NCI-H2107 (cell line): ENCODE measurements at places on chromosomes 3 and 15.

DNA sequence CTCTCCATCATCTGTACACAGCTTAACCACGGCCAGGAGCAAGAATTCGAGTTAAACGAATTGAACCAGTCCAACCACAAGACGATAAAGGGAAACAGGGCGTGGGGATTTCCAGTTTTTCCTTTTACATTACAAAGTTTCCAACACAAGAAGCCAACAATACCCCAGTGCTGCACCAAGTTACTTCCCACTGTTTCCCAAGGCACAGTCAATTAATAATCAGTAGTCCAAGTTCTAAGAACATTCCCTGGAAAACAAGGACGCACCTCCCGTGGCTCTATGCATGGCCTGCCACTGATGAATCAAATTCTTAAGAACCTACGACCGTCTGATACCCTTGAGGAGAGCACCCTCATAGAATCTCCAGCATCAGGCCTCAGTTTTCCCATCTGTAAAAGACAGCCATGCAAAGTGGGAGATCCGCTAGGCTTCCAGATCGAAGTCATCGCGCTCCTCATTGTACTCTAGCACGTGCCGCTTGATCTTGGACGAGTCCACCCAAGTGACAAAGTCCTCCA, 774 bp downstream of the IMP3 start:
- no peak for DNase-seq

DNA sequence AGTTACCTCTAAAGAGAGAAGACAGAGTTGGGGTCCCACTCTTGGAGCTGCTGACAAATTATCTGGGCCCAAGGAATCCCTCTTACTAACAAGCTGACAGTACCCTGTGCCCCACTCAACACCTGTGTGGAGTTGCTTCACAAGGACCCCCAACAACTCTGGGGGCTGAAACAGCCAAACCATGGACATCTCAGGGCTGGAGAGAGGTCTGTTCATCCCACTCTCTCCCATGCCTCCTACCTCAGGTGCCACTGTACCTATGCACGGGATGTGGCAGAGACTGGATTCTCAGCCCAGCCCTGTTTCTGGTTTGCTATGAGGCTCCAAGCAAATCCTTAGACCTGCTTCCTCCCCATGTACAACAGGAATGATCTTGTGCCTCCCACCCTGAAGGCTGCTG, 101.7 kb downstream of the ETFA start:
- no peak for DNase-seq

DNA sequence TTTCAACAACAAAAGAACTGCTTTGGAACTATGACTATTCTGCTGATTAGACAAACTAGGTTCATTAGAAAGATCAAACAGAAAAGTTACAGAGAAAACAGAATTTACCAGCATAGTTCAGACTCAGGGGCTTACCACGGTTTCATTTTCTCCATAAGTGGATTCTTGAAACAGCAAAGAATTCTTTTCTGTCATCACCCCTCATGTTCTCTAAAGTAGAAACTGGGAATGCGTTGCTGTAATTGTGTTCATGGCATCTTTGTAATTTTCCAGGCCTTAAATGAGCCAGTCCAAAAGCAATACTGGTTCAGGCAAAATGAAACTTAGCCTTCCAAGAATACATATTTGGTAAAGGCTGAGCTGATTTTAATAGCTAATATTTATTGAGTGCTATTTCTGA, 287.8 kb downstream of the CHL1 start:
- no peak for DNase-seq

DNA sequence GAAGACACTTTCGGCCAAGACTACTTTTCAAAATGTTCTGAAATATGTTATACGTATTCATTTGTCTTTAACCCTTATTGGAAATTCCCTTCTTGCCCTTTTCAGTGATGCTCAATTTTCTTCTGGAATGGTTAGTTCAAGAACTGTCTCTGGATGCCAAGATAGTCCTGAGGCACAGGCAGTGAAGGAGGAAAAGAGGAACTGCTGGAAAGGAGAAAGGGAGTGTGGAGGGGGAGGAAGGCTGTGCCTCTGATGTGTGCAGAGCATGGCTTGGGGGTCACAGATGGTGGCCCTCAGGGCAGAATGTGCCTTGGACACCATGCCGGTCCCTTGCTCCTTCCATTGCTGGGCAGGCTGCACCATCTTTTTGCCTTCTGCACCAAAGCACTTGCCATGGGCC, 73.7 kb downstream of the CEP63 start:
- DNase-seq, result no peak

DNA sequence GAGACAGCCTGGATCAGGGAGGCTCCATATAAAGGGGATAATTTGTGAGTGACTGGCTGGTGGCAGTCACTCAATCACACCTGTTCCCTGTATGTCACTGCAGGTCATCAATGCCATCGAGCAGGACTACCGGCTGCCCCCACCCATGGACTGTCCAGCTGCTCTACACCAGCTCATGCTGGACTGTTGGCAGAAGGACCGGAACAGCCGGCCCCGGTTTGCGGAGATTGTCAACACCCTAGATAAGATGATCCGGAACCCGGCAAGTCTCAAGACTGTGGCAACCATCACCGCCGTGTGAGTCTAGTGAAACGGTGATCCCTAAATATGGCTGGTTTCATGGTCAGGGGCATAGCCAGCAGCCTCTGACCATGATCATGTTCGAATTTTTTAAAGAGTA, 453.2 kb downstream of the EPHB1 start:
- no peak for DNase-seq

GRCh38 chr3:127053450-127053849, 70.5 kb downstream of the PLXNA1 start:
- DNase-seq, result no peak

DNA sequence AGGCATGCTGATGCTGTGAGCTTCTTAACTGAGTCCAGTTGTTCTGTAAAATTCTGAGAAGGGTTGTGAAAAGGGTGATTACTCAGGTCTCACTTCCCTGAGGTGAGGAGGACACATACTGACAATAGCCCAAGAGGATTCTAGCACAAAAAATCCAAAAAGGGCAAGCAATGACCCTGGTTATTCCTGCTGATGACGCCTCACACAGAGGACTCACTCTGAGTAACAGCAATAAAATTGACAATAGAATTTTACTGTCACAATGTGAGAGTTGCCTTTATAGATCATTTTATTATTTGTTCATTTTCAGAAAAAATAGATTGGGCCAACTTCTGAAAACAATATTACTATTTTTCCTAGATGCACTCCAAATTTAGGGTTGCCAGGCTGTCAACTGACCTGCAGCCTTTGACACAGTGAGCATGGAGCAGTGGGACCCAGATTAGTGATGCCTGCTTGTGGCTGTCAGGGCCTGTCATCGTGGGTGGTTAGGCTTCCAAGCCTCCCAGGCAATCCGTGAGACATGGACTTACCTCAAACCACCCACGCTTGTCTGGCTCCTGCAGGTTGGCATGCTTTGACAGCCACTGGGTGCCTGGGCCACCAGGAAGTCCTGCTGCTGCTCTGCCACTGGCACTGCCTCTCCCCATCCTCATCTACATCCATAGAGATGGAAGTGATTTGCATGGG, 396.0 kb upstream of the THBS1 start:
- DNase-seq, result no peak

DNA sequence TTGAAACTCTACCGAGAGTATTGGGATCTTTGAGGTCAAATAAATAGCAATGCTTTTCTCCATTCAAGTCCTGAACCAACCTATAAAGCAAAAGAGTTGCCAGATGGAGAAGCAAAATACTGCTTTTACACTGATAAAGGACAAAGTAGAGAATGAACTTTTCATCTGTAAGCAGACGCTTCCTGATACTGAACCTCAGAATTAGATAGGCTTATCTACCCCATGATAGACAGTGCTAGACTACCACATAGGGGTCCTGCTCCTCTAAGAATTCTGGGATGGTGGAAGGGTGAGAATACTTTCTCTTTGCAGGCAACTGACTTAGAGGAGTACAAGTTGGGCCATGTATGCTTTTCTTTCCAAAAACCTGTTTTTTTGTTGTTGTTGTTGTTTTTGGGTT, 9.5 kb downstream of the SAXO2 start:
- no peak for DNase-seq

DNA sequence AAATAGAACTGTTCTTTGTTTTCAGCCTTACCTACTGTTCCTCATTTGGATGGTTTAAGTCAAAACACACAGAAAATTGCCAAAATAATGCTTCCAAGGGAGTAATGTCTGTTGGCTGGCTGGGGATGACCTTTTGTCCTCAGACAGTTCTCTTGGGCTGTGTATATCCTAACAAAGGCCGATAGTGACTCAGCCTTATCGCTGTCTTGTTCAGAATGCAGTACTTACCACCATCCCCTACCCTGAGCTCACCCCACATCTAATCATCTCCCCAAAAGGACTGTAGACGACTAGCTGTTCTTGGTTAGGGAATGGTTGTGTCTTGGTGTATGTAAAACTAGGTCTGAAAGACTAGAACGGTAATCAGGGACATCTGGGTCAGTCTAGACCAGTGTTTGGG, 35.0 kb downstream of the RAB11A start:
- DNase-seq, result no peak

DNA sequence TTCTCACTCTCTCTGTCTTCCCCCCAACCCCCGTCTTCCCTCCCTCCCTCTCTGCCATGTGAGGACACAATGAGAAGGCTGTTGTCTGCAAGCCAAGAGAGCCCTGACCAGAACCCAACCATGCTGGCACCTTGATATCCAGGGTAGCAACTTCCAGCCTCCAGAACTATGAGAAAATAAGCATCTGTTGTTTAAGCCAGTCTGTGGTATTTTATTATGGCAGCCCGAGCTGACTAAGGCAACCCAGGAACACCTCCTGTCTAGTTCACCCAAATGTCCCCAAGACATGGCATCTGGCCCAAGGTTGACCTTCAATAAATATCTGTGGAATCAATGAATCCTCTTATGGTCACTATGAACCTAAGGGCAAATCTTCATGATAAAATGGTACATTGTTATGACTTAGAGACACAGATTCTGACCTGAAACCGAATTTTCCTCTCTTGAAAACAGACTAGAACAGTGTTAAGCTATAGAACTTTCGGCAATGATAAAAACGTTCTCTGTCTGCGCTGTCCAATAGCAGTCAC, 26.5 kb downstream of the RFTN1 start:
- no peak for DNase-seq

DNA sequence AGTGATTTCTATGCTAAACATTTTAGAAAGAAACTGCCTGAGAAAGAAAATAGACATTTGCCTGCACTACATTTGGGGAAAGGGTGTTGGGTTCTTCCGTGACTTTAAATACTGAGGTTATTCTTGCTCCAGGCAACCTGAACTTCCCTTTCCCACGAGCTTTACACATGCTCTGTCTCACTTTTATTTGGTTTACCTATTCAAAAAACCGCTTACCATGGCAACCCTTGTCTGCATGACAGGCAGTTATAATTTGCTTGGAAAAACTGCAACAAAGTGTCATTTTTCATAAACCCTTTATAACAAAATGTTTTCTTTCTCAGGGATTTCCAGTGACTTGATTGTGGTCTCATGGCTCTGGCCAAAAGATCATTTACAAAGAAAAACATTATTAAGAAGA, 416.3 kb upstream of the MEIS2 start:
- no peak for DNase-seq

- DNase-seq, result no peak
These were observed 80.6 kb downstream of the ADAMTSL3 start for GRCh38 chr15:83734487-83734886.

DNA sequence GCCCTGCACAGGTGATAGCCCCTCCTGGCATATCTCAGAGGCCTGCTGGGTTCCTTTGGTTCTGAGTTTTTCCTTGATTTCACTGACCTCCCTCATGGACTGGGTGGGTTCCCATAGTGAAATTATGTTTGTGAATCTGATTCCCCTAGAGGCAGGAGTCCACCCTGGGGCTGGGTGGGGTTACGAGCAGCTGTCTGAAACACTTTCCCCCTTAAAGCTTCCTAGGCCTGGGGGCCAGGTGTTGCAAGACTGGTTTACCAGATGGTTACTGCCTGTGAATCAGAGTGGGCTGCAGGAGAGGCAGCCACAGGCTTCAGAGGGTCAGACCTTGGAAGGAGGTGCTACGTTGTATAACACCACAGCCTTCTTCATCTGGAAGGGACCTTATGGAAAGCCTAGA, 34.3 kb downstream of the IL20RB start:
- DNase-seq, result no peak

- DNase-seq, result no peak
These were observed 6.8 kb upstream of the ADPGK start for GRCh38 chr15:72790302-72790910.

DNA sequence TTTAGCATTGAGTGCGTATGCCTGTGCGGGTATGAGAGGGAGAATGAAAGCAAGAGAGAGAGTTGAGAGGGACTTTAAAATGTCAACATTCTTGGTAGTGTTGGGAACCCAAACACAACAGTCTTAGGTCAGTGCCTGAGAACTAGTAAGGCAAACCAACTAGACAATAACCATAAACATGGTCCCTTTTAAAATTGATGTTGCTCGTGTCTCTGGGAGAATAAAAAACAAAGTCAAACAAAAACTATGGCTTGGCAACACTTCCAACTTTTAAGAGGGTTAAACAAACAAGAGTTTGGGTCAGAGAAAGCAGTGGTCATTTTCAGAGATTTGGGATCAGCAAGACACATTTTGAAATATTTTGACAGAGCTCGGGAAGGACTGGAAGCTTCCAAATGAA, 146.7 kb upstream of the THBS1 start:
- no peak for DNase-seq

GRCh38 chr3:172716476-172716875, 5.6 kb upstream of the NCEH1 start:
- no peak for DNase-seq

DNA sequence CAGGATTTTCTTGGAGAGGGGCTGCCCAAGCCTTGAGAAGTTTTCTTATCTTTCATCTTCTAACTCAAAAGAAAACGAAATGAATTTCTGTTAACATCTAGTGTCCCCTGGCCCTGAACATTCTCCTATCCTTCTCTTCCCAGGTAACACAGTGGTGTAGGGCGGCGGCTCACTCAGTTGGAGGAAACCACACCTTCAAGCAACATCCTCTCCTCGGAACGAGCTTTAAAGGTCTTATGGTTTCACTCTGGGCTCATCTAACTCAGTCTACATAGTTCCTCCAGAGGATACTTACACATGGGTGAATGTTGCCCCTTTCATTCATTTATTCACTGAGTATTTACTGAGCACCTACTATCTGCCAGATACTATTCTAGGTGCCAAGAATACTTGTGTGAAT, 31.0 kb upstream of the KLHL6 start:
- no peak for DNase-seq

DNA sequence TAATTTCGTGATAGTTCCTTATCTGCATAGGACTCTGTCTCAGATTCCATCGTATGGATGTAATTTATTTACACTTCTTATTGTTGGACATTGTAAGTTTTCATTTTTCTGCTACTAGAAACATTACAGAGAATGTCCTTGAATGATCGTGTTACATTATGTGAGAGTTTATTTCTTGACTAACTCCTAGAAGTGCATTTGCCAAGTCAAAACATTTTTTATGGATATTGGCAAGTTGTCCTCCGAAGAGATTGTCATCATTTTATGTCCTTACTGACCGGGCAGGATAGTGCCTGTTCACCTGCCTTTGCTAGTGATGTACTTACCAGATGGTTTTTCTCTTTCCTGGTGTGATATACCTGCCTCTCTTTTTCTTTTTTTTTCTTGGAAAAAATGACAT, 13.4 kb downstream of the ASB7 start:
- no peak for DNase-seq
